AG04450 (cell line): ENCODE measurements at places on chromosomes 11 and 22.

GRCh38 chr22:47121791-47122190, 359.3 kb downstream of the TBC1D22A start:
- no peak for DNase-seq

GRCh38 chr11:128523641-128524040, 63.7 kb downstream of the ETS1 start:
- DNase-seq: no peak

DNA sequence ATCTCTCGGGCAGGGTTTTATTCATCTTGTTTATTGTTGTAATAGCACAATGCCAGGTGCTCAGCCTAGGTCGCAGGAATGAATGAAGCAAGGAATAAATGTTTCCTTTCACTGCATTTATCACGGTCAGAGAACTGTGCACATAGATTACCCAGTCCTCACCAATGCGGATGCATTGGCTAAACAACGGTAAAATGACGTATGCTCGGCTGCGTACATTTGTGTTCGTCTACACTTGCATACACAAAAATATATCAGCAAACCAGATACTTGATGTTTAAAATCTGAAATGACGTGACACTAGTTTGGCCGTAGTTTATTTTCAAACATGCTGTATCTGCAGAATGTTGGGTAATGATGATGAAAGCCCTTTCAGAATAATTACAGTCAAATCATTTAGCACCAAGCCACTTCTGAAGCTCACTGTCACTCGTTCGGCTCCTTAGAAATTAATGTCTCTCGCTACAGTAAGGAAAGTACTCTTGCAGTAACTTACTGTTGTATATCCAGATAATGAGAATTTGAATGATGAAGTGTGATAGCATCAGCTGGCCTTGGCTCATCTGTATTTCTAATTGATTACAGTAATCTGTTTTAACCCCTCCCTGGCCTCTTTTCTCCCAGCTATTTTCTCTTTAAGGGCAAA, 268.9 kb downstream of the LRRC4C start:
- no peak for DNase-seq

- DNase-seq: no peak
Measured at GRCh38 chr11:43984519-43985385, 42.3 kb downstream of the C11orf96 start.

- no peak for DNase-seq
Measured at GRCh38 chr11:66080055-66080817, 10.2 kb downstream of the PACS1 start.

DNA sequence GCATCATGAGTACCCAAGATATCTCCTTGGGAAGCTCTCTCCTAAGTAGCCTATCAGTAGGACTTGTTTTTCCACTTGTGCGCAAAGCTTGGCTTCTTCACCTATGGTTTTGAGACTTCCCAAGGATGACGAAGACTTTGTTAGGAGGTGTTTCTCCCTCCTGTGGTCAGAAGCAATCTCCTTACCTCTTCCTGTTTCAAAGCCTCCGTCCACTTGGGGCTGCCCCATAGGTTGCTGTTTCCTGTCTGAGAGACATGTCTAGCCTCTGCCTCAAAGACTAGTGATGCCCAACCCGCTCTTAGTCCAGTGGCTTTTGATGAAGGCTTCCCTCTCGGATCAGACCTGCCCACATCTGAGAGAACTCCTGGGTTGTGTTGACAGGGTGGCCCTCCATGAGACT, 92.9 kb downstream of the TRAF6 start:
- no peak for DNase-seq

DNA sequence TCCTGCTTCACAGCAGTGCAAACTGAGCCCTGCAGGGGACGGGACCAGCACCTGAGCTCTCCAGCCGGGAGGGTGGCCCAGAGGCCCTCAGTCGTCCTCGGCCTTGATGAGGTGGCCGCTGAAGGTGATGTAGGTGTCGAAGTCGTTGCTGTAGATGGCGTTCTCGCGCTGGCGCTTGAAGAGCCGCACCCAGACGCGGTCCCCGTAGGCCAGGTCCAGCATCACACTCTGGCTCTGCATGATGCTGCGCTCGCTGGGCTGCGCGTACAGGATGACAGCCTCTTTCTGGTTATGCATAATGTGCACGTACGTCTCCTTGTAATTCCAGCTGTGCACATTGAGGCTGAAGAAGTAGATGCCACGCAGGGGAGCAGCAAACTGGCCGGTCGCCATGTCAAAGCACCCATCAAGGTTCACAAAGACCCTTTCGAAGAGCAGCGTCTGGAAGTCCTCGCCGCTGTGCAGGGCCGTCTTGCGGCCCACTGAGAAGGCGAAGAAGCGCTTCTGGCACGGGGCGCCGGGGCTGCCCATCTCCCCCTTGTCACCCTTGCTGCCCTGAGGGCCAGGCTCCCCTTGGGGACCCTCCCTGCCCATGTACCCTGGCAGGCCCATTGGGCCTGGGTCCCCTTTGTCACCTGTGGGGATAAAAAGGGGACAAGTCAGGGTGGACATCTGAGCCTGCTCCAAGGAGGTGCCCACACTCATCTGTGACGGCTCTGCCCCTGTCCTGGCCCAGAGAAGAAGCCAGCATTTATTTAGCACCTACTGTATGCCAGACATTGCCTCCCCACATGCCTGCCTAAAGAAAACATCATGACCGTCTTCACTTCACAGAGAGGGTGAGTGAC, 5.7 kb downstream of the C1QTNF6 start:
- no peak for DNase-seq
